GM20000 (cell line): ENCODE measurements at places on chromosomes 2 and 18.
A peak's percentile ranks its signal among the peaks of the same experiment; 100 is the strongest.

- no peak for DNase-seq
These were observed 86.8 kb downstream of the ANKRD12 start for GRCh38 chr18:9223356-9223755.

- no peak for DNase-seq
These were observed 149.3 kb downstream of the GPD2 start for GRCh38 chr2:156585457-156585856.

GRCh38 chr2:151826737-151827157 is 1.5 kb downstream of the ARL5A start:
- peak; percentile 18 for DNase-seq

GRCh38 chr2:152542337-152542994 is 174.8 kb downstream of the PRPF40A start:
- DNase-seq = no peak

GRCh38 chr18:49456794-49457193 is 3.7 kb downstream of the DYM start:
- DNase-seq = no peak

GRCh38 chr2:67286981-67287759 is 110.0 kb upstream of the ETAA1 start:
- no peak for DNase-seq

GRCh38 chr2:177543007-177543760 is 150.6 kb downstream of the AGPS start:
- no peak for DNase-seq

GRCh38 chr2:219104107-219105035 is 43.6 kb upstream of the IHH start:
- DNase-seq = peak; percentile 60

DNA sequence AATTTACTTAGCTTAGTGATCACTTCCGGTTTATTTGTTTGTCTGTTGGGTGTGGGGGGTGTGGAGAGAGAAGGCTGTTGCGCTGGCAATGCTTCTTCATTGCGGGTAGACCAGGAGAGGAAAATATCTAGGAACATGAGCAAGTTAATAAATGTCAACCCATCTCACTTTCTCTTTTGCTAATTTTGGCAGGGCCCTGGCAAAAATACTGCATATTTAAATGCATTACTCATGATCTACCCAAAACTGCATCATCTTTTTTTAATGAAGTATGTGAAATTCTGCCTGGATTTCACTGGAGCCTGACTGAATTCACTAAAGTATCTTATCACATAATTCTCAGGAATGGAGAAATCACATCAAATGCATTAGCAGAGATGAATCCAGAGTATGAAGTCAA is 1131.0 kb upstream of the NXPH2 start:
- no peak for DNase-seq

DNA sequence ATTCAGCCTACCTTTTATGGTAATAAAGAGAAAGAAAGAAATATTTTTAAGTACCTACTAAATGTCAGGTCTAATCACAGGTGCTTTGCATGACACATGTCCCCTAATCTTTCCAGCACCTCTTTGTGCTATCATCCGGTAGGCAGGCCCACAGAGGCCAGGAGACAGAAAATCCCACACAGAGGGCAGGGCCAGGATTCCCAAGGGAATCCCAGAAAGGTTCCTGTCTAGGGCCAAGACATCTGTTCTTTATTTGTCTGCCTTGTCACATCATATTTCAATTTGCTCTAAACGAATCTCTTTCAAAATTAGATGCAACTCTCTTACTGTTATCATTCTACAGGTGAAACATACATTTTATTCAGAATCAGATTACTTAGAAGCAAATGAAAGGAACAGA is 676.1 kb upstream of the GYPC start:
- no peak for DNase-seq

DNA sequence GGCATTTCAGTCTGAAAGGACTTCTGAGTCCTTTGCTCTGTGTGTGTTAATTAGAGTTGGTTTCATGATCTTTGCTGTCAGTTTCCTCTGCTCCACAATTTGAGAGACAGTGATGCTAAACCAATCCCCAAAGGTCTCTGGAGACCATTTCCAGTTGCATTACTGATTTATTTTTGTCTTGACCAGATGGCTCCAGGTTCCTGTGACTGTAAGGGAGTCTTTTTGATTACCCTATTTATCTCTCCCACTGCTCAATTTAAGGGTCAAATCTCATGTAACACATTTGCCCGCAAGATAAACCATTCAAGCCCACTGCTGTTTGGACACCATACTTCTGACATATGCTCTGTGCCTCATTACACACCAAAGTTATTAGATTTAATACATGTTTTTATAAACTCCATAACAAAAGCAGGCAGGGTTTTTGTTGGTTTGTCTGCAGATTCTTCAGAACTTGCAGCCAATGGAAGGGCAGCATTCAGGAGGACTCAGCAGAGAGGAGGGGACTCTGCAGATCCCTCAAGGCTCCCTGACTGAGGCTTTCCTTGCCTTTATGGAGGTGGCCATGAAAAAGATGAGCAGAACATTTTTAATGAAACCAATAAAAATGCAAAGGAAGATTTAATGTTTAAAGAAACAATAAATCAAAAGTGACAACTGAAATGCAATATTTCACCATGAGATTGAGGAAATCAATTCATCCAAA is 889.3 kb upstream of the CELF4 start:
- no peak for DNase-seq

DNA sequence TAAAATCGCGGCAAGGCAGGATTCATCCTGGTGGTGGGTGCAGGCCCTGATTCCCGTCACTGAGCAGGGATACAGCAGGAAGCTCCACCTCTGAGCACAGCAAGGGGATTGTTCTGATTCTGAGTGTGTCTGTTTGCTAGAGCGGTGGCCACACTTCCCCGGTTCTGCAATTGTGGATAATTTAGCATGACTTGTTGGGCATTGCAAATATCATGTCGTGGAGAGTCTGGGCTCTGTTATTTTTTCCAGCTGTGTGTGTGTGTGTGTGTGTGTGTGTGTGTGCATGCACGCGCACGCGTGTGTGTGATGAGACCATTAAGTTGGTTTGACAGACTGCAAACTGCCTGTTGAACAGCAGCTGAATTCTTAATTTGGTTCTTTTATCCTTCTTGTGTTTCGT is 4.1 kb upstream of the TMEM18 start:
- DNase-seq = no peak

DNA sequence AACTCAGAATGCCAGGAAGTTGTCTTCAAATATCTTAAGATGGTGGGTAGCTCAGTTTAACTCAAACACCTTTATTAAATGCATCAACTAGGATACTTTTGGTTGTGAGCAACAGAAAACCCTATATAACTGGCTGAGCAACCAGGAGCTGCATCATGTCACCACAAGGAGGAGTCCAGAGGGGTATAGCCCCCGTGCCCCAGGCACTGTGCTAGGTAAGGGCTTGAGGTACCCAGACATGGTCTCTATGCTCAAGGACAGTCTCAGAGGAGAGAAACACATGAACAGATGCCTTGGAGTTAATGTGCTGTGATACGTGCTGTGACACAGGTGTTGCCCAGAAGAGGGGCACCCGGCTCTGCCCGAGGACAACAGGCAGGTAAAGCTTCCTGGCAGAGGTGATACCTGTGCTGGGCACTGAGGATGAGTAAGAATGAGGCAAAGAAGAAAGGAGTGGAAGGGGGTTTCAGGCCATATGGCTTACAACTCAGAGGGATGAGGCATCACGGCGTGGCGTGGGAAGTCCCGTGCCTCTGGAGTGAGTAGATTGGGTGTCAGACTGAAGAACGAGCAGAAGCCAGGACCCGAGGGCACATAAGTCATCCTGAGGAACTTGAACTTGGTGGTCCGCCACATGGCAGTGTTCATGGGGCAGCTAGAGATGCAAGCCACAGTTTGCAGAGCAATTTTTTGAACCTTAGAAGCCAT is 32.0 kb upstream of the CAB39 start:
- no peak for DNase-seq

DNA sequence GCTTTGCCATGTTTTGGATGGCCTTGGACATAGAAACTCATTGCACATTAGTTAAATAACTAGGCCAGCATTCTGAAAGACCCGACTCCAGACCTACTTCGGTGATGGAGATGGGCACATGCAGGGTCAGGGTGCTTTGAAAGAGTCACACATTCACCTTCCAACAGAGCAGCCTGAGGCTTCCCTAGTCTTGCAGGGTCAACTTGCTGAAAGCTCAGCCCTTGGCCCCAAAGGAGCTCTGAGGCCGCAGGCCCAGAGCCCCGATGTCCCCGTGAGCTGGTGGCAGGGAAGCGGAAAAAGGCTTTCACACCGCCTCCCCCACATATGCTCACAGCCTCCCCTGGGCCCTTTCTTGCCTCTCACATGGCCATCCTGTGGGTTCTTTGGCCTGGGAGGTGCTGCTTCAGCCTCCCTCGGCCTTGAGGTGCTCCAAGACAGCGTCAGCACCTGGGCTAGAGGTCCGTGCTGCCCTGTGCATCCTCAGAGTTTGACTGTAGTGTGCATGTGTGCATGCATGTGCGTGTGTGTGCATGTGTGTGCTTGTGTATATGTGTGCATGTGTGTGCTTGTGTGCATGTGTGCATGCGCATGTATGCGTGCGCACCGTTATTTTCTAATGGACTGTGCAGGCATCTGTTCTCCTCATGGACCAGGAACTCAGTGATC is 21.6 kb downstream of the LDLRAD4 start:
- DNase-seq = no peak

DNA sequence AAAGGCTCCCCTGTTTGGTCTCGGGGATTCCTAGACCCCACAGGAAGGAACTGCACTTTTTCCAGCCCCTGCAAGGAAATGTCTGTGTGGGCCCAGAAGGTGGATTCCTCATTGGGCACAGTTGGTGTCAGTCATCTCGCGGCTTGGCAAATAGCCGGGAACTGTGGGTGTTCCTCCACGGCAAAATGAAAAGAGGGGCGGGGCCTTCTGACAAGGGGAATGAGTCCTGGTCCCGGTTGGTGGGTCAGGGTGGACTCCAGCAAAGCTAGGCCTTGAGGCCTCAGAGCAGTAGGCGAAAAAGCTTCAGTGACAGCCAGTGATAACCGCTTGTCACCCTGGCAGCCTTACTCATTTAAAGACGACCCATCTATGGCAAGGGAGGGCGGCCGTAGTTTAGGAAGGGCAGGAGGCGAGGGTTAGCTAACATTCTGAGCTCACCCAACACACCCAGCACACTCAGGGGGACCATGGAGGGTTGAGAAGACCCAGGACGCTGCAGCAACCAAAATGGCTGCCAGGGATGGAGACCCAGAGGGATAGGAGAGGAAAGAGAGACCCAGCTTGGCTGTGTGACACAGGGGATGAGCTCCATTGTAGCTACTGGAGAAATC is 16.5 kb downstream of the SLC4A3 start:
- no peak for DNase-seq

- no peak for DNase-seq
These were observed 84.5 kb downstream of the CELF4 start for GRCh38 chr18:37481072-37481471.

GRCh38 chr18:75201282-75202270 is 7.4 kb downstream of the PTGR3 start:
- no peak for DNase-seq

GRCh38 chr2:218975060-218975777 is 9.8 kb downstream of the FEV start:
- peak; percentile 1 for DNase-seq

DNA sequence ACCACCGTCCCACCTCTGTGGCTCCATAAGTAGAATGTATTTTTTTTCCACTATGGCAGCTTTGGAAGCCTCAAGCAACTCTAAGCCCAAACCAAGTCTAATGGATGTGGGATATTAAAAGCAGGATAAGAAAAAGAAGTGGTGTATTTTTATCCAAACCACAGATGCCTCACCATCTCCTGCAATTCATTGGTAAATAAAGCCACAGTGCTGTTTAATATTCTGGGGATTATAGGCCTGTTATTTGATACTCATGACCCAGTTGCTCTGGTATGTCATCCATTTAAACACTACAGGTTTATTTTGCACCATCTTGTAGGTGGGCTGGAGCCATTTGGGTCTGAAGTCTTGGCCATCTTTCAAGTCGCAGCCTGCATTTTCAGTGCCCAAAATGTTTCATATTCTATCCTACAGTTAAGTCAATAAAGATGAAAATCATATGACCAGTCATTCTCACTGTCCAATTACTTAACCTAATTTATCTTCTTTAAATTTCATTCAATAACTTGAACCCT is 279.5 kb upstream of the EPHA4 start:
- no peak for DNase-seq

DNA sequence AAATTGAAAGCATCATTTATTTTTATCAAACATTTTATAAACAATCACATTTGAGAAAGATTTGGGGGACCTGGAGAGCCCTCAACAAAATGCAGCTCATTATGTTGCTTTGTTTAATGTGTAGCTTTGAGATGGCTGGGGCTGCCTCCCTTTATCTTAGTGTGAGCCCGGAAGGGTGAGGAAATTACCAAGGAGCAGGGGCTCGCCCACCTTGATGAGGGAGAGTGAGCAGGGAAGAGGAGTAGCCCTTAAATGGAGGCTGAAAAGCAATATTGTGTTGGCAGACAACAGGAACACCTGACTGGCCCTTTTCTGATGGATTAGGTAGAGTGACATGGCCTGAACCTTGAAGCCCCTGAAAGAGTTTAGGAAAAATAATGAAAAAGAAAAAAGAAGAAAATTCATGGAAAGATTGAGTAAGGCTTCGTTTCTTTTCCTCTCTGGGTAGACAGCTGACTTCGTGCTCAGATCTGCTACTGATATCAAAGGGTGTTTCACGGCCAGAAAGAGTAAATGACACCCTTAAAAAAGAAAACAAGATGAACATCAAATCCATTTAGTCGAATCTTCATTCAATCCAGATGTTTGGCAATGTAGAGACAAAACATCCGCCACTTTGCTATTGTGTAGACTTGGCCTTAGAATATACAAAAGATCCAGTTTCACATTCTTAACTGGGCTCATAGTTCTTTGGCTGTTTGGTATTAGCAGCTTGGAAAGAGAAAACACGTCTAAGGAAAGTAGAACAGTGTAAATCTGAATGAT is 206.5 kb upstream of the TCF4 start:
- no peak for DNase-seq

GRCh38 chr18:58967751-58968254 is 103.1 kb downstream of the ZNF532 start:
- no peak for DNase-seq

- no peak for DNase-seq
These were observed 475.2 kb downstream of the EPHA4 start for GRCh38 chr2:221096706-221097567.

DNA sequence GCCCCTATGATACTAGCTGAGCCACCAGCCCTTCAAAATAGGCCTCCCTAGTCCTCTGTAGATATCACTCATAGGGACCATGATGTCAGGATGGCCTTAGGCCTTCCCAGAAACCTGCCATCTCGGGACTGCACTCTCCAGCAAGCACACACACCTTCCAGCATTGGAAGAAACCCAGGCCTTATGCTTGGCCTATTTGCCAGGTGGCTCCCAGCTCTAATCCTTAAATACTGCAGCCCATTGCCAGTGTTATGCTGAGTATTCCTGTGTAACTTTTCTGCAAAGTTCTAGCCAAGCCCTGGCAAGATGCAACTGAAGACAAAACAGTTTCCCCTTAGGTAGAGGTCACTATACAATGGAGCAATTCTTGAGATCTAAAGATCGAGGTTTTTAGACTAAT is 316.5 kb downstream of the SETBP1 start:
- DNase-seq = no peak

- DNase-seq = no peak
These were observed 35.8 kb upstream of the PGAP1 start for GRCh38 chr2:196962325-196962724.

- no peak for DNase-seq
These were observed 266.2 kb downstream of the TMX3 start for GRCh38 chr18:68448736-68449135.
